HuH-7.5 (cell line): ENCODE measurements at places on chromosomes 1 and 21.

- no peak for DNase-seq
Measured at GRCh38 chr1:87584586-87584985, 255.9 kb downstream of the LMO4 start.

DNA sequence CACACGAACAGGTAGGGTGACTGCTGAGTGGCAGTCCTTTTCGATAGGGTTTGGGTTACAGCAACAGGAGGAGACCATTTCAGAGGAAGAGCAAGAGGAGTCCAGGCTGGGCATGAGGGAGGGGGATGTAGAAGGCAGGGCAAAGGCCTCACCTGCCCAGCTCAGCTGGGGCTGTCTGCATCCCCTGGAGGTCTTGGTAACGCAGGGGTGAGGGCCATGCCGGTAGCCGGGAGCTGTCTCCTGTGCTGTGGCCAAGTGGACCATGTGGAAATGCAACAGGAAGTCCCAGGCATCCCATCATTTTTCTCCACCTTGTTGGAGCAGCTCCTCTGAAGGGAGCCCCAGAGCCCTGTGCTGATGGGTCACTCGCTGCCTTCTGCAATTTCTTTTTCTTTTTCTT, 105.4 kb upstream of the C1orf174 start:
- no peak for DNase-seq

GRCh38 chr1:211829343-211830054, 1.1 kb downstream of the LPGAT1 start:
- peak; percentile 61 for DNase-seq

GRCh38 chr1:24900486-24900849, 29.6 kb downstream of the RUNX3 start:
- DNase-seq, result no peak

- no peak for DNase-seq
Measured at GRCh38 chr1:57013522-57013921, 47.7 kb upstream of the C8B start.
